CD4-positive, alpha-beta memory T cell (primary cell): ENCODE measurements at places on chromosomes 1 and 21.
A peak's percentile ranks its signal among the peaks of the same experiment; 100 is the strongest.

DNA sequence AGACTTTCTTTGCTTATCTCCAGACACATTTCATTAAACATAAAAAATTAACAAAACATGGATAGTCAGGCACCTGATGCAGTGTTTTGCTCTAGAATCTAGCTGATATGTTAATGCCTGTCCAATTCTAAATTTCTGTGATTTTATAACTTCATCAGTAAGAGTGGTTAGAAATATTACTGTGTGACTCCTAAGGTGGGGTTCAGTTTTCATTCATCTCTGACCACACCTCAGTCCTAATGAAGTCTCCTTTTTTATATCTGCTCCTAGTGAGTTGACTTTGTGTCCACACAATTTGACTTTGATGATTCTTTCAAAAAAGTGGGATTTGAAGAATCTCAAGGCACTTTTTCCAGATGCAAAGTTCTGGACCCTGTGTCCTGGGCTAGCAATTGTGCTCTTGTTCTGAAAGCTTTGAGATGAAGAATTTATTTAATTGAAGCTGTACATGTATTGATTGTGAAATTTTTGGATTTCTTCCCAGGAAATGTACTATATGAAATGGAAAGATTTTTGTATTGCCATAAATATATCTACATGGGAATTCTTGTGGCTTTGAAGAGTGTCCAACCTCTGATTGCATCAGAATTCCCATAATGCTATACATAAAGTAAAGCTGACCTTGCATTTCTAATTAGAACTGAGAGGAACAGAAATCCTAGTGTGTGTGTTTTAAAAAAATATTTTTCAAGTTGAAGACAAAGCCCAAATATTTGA, 111.2 kb downstream of the GIPC2 start:
- no peak for DNase-seq

GRCh38 chr1:59570524-59570923, 244.2 kb upstream of the HOOK1 start:
- peak; percentile 46 for DNase-seq

GRCh38 chr1:207048041-207048440, 3.0 kb downstream of the YOD1 start:
- no peak for DNase-seq

GRCh38 chr1:23807453-23807852, 6.9 kb upstream of the GALE start:
- DNase-seq: no peak

DNA sequence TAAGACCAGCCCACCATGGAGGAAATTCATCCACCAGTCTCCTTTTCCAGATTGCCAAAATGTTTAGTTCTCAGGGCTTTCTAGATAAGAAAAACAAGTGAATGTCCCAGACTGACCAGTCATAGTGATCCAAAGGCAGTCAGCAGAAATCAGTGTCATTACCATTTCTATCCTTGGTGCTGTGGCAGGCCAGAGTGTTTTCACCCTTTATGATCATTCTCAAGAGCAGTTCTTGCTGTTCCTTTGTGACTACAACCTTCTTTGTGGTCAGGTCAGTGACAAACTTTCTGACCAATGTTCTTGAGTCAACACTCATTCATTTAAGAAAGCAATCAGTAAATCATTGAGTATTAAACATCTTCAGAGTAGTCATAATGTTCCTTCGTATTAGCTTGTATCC, 7.3 kb upstream of the DHCR24 start:
- DNase-seq: no peak

GRCh38 chr1:2230781-2231531, 2.8 kb downstream of the SKI start:
- peak; percentile 75 for DNase-seq

DNA sequence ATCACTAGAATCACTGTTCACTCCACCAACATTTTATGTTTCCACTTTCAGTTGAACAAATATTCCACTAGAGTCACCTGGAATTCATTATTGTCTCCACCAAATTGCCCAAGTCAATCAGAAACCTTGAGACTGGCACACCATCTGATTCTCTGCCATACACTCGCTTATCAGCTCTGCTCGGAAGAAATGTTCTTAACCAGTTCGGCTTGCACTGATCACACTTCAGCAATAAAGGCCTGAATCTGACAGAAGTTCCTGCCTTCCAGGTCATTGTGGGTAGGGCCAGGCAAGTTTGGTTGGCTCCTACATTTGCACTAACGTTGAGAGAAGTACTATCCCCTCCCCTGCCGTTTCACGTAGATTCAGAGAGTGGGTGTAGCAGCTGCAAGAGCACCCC, 10.0 kb downstream of the TPM3 start:
- no peak for DNase-seq

DNA sequence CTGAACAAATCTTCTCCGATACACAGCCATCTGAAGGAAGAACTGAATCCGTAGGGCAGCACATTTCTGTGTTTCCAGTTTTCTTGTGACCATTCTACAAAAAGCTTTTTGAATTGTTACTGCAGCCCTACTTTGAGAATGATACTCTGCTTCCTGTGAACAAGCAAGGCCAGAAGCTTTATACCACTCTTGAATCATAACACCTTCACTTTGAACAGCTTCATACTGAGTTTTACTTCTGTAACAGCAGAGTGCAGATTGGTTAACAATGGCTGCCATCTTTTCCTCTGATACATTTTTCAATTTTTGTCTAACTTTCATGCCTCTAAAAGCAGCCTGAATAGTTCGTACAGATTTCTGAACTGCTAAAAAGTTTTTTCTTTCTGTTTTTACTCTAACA, 33.6 kb upstream of the F13B start:
- DNase-seq: no peak

DNA sequence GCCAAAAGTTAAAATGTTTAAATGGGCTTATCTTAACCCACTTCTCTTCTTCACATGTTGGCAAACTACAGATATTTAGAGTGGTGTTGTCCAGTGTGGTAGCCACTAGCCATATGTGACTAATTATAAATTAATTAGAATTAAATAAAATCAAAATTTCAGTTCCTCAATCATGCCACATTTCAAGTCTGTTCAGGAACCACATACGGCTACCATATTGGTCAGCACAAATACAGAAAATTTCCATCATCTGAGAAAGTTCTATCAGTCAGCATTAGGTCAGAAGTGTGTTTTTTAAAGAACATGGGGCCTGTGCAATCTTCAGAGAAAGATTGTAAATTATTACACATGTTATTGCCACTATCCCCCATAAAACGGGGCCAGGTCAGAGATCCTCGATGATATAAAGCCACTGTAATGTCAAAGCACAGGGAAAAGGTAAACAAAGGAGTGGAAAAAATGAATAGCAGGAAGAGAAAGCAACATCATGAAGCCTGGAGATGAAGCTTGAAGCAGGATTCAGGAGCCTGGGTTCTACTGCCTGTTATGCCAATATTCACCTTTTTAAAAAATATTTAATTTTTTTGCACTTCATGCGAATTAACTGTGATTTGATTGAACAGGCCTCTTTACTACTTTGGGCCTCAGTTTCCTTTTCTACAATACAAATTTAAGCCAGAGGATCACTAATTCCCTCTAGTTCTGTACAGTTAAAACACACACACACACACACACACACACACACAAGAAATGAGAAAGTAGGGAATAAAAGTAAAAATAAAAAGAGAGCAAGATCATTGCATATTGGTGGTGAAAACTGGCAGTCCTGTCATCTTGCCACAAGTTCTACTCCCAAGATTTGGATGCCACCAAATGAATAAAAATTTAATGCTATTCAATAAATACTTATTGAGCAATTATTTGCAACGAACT, 2.3 kb downstream of the RSBN1 start:
- DNase-seq: no peak

- DNase-seq: no peak
Measured at GRCh38 chr1:66135161-66135560, 342.5 kb downstream of the PDE4B start.

DNA sequence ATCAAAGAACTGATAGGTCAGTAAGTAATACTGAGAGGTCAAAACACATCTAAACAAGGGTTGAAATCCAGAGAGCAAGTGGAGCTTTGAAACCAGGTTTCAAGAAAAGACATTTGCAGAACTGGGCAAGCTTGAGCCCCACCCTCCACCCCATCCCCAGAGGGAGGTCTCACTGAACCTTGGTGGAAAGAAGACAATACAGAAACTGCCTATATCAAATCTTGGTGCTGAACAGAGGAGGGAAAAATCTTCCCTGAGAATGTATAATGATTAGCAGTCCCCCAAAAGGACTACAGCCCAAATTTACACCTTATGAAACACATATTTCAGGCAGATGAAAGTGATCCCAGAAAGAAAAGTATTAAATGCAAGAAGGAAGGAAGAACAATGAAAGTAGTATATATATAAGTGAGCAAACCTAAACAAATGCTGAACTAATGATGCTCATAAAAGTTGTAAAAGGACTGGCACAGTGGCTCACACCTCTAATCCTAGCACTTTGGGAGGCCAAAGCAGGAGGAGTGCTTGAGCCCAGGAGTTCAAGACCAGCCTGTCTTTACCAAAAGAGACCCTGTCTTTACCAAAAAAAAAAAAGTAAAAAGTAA, 12.4 kb downstream of the ZBTB17 start:
- no peak for DNase-seq

DNA sequence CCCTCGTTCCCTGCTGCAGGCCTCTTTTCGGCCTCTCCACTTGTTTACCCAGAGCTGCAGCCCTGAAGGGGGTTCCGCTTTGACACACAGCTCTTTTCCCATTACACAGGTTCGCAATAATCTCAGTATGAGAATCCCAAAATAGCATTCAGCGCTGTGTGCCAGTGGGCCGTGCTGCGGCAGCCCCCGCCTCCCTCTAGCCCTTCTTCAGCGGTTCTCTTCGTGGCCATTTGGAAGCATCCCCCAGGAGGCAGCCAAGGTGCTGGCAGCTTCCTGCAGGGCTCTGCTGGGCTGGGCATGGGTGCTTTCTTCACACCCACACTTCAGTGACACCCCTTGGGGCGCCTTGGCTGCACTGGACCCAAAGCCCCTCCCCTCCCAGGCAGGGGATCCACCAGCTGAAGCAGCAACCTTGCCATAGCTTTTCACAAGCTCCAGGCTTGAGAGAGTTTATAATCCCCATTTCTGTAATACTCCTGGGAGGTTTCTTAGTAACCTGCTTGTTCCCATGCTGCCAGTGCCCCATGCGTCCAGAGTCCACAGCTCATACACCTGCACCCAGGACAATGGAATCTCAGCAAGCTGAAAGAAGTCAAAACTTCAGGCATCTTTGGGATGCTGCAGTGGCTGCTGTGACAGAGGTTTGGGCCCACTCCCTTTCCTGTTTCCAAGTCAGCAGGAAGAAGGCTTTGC, 8.1 kb downstream of the NCF2 start:
- DNase-seq: no peak

DNA sequence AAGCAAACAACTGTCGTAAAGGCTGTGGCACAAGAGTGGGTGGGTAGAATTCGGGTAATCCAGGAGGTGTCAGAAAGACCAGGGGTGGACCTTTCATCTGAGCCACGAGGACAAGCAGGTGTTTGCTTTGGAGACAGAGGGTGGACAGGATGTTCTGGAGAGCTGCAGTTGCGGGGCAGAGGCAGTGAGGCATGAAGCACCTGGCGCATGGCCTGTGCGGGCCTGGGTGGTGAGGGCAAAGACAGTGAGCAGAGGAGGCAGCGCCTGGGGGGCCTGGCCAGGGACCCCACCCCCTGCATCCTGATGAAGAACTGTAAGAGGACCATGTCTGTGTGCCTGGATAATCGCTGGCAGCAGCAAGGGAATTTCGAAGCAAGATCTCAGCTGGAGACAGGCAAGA, 24.9 kb downstream of the KIF26B start:
- no peak for DNase-seq

GRCh38 chr1:206982216-206982615, 12.0 kb upstream of the FCAMR start:
- peak; percentile 53 for DNase-seq

- DNase-seq: no peak
Measured at GRCh38 chr1:175415129-175415712, 222.6 kb upstream of the KIAA0040 start.

DNA sequence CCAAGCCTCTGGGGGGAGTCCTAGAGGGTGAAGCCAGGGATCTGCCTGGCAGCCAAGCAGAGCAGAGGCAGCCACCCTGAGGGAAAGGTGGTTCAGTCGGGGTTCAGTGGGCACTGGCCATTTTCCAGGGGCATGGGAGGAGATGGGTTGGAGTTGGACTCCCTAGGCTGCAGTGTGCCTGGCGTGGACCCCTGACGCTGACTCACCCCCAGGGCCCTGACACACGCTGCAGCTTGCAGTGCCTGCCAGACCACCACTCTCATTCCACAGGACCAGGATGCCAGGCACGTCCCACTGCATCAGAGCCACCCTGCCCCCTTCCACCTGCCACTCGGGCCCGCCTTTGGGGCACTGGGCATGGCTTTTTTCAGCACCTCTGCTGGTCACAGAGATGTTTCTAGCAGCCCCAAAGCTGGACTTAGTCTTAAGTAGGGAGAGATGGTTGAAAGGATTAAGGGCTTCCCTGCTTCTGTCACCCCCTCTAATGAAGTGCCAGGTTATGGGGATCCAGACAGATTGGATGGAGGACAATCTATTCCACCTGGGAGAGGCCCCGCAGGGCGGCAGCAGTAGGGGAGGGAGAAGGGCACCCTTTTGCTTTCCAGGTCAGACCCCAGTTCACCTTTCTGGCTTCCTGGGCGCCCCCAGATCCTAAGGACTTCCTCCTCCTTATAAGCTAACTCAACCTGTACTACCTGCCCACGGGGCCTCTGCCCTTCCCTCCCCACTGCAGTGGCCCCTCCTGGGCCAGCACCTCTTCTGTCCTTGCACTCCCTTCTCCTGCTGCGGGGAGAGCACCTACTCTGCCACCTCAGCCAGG, 1.6 kb downstream of the SYT2 start:
- no peak for DNase-seq

GRCh38 chr1:48115835-48116234, 106.7 kb upstream of the SLC5A9 start:
- DNase-seq: no peak

DNA sequence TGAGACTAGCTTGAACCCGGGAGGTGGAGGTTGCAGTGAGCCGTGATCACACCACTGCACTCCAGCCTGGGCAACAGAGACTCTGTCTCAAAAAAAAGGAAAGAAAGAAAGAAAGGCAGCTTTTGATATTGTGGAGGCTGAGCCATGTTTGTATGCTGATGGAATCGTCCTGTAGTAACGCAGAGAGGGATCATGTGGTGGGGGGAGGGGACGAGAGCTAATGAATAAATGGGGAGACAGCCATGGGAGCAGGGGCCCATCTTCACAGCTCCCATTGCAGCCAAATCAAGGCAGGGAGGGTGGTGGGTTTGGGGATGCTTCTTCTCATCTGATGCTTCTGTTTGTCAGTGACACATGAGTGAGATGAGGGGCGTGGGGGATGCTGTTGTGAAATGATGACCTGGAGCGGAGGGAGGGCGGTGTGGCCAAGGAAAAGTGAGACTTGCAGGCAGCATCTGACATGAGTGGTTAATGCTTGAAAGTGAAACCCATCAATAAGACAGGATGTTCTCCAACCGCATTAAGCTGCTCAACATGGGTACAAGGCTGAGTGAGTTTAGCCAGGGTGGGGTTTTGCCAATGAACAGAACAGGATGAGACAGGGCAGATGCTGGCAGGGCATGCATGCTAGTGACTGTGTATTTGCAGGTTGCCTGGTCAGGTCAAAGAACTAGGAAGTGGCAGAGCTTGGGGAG, 16.7 kb downstream of the SPATA21 start:
- DNase-seq: peak; percentile 73

DNA sequence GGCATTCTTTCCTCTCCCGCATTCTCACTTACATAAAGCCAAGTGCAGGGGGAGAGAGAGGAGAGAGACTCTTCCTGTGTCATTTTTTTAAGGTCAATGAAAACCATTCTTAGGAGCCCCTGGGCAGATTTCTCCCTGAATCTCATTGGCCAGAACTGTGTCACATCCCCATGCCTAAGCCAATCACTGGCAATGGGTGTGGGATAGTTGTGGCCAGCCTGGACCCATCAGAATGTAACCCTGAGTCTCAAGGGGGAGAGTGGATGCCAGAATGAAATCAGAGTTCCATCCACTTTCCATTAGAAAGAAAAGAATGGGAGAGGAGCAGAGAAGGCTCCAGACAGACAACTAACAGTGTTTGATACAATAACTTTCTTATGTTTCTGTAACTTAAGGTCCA, 31.2 kb upstream of the COQ8A start:
- DNase-seq: no peak
